ENCODE measurements at places on chromosomes 2 and 18. TPM values are rescaled to one million over a fixed set of nuclear protein-coding genes. Genes with fewer than 3 reads are reported as not detected.

GRCh38 chr18:35186291-35187034 is 54.4 kb upstream of the ZNF397 start:
- H3K4me3 ChIP-seq = no peak overlapping the region
- peaks cover 4% of the 10 kb centered on the region for H3K27me3 ChIP-seq
- peaks cover 4% of the 10 kb centered on the region for H3K4me1 ChIP-seq
- no peak for DNase-seq
- H3K36me3 ChIP-seq = no peaks in the 10 kb centered on the region

- DNase-seq = no peak
- peaks cover 4% of the 10 kb centered on the region for H3K27me3 ChIP-seq
- no peaks in the 10 kb centered on the region for H3K36me3 ChIP-seq
- no peak overlapping the region for H3K4me3 ChIP-seq
- peaks cover 16% of the 10 kb centered on the region for H3K4me1 ChIP-seq
Measured at GRCh38 chr2:7973801-7974480, 707.9 kb upstream of the ID2 start.

GRCh38 chr2:34670482-34670881 is 1071.4 kb upstream of the FAM98A start:
- no peak for DNase-seq
- no peaks in the 10 kb centered on the region for H3K4me1 ChIP-seq
- H3K27ac ChIP-seq = no peak overlapping the region
- H3K4me3 ChIP-seq = no peak overlapping the region
- H3K27me3 ChIP-seq = no peaks in the 10 kb centered on the region

DNA sequence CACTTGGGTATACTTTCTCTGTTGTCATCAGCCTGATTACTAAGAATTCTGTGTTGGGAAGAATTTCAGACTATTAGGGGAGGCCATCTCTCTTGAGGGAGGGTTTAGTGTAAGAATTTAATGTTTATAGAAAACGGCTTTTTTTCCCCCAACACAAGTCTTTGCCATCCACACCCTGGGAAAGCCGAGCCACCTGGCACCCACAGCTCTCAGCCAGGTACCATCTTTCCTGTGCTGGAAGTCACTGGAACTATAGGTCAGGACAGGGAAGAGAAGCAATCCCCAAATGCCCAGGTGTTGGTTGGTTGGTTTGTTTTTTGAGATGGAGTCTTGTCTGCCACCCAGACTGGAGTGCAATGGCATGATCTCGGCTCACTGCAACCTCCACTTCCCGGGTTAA is 155.1 kb downstream of the SMAD7 start:
- H3K4me1 ChIP-seq = peaks cover 30% of the 10 kb centered on the region
- H3K4me3 ChIP-seq = no peak overlapping the region

GRCh38 chr2:15507061-15507460 is 54.1 kb downstream of the NBAS start:
- peaks cover 28% of the 10 kb centered on the region for H3K36me3 ChIP-seq
- H3K27me3 ChIP-seq = no peaks in the 10 kb centered on the region
- no peak for DNase-seq
- H3K27ac ChIP-seq = no peak overlapping the region

The AGXT gene
- 0.51 TPM for total RNA-seq

The NRP2 gene
- 109 TPM for total RNA-seq

DNA sequence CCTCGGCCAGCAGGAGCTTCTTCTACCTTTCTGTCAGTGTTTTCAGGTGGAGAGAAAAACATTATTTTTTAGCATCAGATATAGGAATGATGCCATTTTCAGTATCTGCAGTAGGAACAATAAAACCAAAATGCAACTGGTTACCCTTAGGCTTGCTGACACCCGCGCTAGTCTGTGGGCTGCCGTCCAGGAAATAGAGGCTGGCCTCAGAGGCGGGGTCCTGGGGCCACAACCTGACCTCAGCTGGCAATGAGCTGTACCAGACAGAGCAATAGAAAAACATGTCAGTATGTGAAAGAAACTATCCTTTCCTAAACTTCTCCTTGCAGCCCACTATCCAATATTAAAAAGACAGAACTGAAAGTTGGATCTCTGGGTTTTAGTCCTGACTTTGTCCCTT is 4.6 kb upstream of the ST6GAL2 start:
- no peak for DNase-seq
- H3K27me3 ChIP-seq = peaks cover 33% of the 10 kb centered on the region
- H3K4me1 ChIP-seq = no peaks in the 10 kb centered on the region
- H3K36me3 ChIP-seq = no peaks in the 10 kb centered on the region
- H3K27ac ChIP-seq = no peak overlapping the region

The GRB14 gene
- total RNA-seq = 8.8 TPM

DNA sequence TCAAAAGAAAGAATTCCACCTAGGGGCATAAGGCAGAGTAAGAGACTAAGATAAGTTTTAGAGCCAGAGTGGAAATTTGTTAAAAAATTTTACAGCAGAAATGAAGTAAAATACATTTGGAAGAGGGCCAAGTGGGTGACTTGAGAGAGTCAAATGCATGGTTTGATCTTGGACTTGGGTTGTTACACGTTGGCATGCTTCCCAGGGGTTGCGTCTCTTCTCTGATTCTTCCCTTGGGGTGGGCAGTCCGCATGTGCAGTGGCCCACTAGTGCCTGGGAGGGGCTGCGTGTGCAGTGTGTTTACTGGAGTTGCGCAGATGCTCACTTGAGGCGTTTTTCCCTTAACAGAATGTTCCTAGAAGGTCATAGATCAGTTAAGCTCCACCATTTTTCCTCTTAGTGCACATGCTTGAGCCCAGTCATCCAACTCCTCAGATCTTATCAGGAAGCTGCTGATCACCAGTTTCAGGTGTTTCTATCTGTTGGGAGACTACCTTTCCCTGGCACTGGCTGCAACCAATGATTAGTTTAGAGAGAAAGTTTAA is 13.1 kb downstream of the SEH1L start:
- H3K36me3 ChIP-seq = peaks cover 35% of the 10 kb centered on the region
- H3K4me1 ChIP-seq = peaks cover 4% of the 10 kb centered on the region
- no peak for DNase-seq
- H3K27me3 ChIP-seq = no peaks in the 10 kb centered on the region
- H3K4me3 ChIP-seq = no peak overlapping the region

- H3K27ac ChIP-seq = no peak overlapping the region
- DNase-seq = no peak
- H3K4me1 ChIP-seq = peaks cover 14% of the 10 kb centered on the region
- peaks cover 18% of the 10 kb centered on the region for H3K27me3 ChIP-seq
Measured at GRCh38 chr2:168432565-168433186, 23.4 kb upstream of the CERS6 start.

- H3K36me3 ChIP-seq = no peaks in the 10 kb centered on the region
- peaks cover 9% of the 10 kb centered on the region for H3K4me1 ChIP-seq
- no peaks in the 10 kb centered on the region for H3K27me3 ChIP-seq
- no peak for DNase-seq
- H3K27ac ChIP-seq = no peak overlapping the region
Measured at GRCh38 chr2:200042102-200042735, 86.8 kb downstream of the MAIP1 start.

- no peaks in the 10 kb centered on the region for H3K36me3 ChIP-seq
- H3K27ac ChIP-seq = no peak overlapping the region
- no peak overlapping the region for H3K4me3 ChIP-seq
- H3K27me3 ChIP-seq = no peaks in the 10 kb centered on the region
Measured at GRCh38 chr18:75739682-75740081, 312.2 kb upstream of the SMIM21 start.

The TUBB8B gene
- not detected for total RNA-seq

GRCh38 chr18:45163871-45164270 is 451.4 kb upstream of the SLC14A2 start:
- no peaks in the 10 kb centered on the region for H3K36me3 ChIP-seq
- H3K4me1 ChIP-seq = peaks cover 13% of the 10 kb centered on the region

The RNU2-63P gene
- 4.9 TPM for total RNA-seq

The PCARE gene
- total RNA-seq = not detected

- H3K4me1 ChIP-seq = no peaks in the 10 kb centered on the region
- H3K27me3 ChIP-seq = peaks cover 15% of the 10 kb centered on the region
- H3K36me3 ChIP-seq = no peaks in the 10 kb centered on the region
- peak; percentile 75 for DNase-seq
- H3K27ac ChIP-seq = no peak overlapping the region
Measured at GRCh38 chr2:152925547-152926448, 207.4 kb downstream of the ARL6IP6 start.

GRCh38 chr2:219252900-219253752 is at the start of gene TUBA4B:
TSS of gene TUBA4B (plus strand) at chr2:219253243. CDS start at chr2:219253408, 165 bp downstream.
- no peak for DNase-seq
- peak within 1 kb of the TSS; percentile 64 for H3K27ac ChIP-seq
- H3K4me3 ChIP-seq = peak within 1 kb of the TSS; percentile 84
- peaks cover 56% of the 10 kb centered on the region for H3K27me3 ChIP-seq
- H3K4me1 ChIP-seq = peaks cover 14% of the 10 kb centered on the region
- no peaks in the 10 kb centered on the region for H3K36me3 ChIP-seq

DNA sequence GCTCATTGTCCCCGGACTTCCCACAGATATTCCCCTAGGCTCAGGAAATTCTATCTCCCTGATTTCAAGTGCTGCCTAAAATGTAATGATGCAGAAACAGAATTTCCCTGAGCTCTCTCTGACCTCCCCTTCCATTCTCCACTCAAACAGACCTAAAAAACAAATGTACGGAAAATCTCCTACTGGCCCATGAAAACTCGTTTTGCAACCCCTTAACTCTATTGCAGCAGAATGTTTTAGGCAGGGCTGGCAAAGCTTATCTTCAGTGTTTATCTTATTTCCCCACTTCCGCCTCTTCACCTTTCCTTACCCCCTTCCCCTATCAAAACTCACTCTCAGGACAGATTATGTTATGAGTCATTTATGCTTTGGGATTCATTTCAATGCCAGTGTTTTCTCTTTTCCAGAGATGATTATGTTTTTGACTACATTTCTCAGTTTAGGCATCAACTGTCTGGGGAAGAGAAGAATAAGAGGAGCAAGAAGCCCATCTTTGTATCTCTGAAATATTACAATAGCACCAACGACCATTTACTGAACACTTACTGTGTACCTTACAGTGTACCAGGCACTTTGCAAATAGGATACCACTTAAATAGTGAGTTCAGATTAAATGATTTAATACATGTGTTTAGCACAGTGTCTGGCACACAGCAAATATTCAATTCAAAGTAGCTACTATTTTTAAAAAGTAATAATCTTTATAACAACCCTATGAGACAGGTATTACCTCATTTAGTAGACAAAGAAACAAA is 53.9 kb upstream of the STPG4 start:
- H3K36me3 ChIP-seq = no peaks in the 10 kb centered on the region
- H3K27ac ChIP-seq = peak overlapping the region; percentile 5
- peaks cover 5% of the 10 kb centered on the region for H3K27me3 ChIP-seq
- DNase-seq = no peak
- no peak overlapping the region for H3K4me3 ChIP-seq
- peaks cover 28% of the 10 kb centered on the region for H3K4me1 ChIP-seq

DNA sequence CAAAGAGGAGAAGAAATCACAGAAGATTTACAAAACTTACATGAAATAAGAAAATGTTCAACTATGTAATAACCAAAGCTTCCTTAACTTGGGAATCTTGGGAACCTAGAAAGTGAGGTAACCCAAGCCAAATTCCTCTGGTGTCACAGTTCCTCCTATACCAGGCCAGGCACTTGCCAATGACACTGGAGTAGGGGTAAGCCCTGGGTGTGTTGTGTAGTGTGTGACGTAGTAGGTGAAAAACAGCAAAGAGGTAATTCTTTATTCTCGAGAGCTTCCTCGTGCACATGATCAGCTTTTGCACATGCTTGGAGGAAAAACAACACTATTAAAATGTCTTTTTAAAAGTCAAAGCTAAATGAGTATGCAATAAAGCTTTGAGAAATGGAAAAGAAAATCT is 118.0 kb downstream of the METTL8 start:
- no peak for DNase-seq
- no peak overlapping the region for H3K4me3 ChIP-seq
- peaks cover 16% of the 10 kb centered on the region for H3K36me3 ChIP-seq
- peaks cover 7% of the 10 kb centered on the region for H3K4me1 ChIP-seq

DNA sequence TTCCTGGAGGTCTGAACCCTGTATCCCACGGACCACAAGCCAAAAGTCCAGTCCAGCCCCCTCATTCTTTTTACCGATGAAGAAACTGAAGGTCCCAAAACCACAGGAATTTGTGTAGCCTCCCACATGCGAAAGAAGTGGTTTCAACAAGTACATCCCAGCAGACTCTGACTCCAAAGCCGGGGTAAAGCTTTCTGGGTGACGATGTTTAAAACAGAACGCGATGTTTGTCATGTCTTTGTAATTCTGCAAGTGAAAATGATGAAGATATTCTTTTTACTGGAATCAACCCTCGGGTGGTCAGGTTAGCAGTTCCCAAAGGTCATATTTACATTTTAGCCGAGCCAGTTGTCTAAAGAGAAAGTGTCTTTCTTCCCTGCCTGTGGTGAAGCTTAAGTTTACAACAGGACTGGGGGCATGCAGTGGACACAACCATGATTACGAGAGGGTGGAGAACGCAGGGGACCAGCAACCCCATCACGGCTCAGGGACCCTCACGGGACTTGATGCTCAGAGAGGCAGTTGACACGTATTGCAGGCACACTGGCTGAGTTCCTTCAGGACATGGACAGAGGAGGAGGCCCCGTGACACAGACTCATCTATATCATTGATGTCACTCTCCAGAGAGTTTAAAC is 17.8 kb upstream of the TMEM131 start:
- H3K4me1 ChIP-seq = no peaks in the 10 kb centered on the region
- no peaks in the 10 kb centered on the region for H3K27me3 ChIP-seq
- no peaks in the 10 kb centered on the region for H3K36me3 ChIP-seq
- H3K4me3 ChIP-seq = no peak overlapping the region
- DNase-seq = no peak
- no peak overlapping the region for H3K27ac ChIP-seq

Data from type B pancreatic cell (in vitro differentiated cells).